ENCODE measurements at places on chromosomes 16 and 17.

- DNase-seq = no peak
Observed at GRCh38 chr16:50498431-50499155, 49.6 kb upstream of the NKD1 start.

DNA sequence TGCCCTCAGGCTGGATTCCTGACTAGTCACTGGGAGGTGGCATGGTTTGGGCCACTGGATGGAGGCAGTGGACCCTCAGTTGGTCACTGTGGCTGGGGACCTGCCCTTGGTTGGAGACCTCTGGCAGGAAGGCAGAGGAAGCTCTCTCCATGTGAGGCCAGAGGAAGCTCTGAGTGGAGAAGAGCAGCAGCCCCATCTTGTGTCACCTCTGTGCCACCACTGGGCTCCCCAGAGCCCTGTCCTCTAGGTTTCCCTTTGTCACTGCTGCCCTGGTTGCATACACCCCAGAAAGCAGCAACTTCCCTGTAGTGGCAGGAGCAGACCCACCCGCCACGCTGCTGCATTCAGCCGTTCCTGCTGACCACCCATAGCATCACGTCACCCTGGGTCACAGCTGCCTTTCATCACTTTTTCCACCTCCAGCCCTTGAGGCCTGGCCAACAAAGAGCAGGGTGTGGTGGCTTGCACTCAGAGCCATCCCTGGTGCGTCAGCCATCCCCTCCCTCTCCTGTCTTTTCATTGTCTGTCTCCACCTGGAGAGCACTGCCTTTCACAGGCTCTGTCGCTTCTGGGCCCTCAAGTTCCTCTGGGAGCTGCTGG, 11.9 kb downstream of the CTRL start:
- no peak for DNase-seq

- no peak for DNase-seq
Observed at GRCh38 chr16:84714028-84714427, 14.2 kb downstream of the USP10 start.

GRCh38 chr16:83849421-83849820, 41.6 kb downstream of the HSBP1 start:
- no peak for DNase-seq

DNA sequence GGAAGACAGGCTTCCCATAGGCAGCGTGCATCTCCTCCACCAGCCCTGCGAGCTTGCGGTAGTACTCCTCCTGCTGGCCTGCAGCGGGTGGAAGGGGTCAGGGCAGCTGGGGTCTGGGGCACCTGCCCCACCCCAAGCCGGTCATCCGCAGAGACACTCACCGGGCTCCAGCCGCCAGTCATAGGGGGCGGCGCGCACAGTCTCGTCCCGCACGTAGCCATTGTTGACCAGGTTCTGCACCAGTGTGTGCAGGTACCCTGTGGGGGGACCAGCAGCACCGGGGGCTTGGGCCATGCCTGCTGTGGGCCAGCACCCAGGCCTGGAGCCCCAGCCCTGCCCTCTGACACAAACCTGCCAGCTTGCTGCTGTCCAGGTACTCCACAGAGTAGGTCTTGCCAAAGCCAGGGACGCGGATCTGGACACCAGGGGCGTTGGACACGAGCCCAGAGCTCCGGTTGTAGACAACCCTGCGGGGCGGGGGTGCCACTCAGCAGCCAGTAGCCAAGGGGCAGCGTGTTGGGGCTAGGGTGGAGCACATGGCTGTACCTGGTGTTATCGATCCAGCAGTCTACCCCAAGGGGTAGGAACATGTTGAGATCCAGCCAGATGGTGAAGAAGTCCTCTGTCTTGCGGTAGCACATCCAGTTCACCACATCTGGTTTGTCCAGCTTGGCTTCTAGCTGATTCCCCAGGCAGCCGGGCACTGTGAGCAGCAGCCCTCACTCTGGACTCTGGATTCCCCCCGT, 1.2 kb downstream of the LCAT start:
- DNase-seq = no peak

DNA sequence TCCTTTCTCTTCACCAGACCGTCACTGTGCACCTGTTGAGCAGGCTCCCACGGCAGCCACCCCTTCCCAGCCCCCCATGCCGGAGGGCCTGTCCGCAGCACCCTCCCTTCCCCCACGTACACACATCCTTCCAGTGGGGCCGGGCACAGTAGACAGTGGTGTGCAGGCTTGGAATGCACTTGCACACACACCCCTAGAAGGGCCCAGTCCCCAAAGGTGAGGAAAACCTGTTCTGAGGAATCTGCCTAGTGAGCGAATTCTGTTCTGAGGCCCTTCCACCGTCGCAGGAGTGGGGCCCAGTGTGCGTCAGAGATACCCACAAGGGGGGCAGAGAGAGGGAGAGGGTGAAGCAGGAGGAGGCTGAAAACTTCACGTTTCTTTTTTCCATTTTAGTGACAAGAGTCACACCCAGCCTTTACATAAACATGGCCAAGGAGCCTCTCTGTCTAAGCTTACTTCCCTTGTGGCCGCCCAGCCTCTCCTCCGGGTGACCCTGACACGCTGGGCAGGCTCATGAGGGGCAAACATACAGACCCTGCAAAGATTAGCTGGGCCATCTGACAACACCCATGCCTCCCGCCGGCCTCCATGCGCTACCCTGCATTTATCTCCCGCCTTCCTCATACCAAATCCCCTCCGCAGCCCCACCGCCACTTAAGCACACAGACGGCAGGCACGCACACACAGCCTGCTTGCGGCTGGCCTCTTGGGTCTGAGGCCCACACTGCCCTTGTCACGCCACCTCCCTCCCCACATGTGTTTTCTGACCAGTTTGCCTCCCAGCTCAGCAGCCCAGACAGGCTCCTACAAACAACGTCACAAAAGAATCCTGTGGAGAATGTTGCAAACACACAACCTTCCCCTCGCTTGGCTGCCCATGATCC, 1.8 kb downstream of the ZBTB4 start:
- DNase-seq = no peak

DNA sequence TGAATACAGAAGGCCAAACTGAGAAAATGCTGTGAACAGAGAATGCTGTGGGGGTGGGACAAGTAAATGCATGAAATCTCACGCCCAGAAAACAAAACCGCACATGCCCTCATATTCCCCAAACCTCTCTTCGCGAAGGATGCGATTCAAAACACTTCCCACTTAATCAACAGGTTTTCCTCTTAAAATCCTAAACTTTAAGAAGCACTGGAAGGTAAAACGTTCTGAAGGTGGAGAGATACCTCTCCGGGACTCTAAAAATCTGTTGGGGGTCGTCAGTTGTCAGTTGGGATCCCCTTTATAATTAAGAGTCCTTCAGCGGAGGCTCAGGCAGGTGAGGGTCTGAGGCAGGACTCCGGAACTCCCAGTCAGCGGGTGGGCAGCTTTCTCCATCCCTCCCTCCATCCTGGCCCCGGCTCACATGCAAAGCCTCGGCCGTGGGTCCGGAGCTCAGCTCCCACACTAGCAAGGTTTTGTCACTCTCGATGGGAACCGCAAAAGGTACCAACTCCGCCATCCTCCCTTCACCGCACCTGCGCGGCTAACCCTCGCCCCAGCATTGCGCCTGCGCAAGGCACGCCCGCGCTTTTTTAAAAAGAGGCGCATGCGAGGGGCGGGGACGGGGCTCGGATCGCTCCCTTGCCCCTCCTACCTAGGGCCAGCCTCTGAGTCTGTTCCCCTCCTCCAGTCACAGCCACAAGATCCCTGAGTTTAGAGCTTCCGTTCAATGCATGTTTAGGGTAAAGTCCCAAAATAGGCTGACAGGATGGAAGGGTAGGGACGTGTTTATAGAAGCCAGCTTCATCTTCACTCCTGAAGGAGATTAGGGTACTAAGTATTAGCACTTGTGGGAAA, at the start of gene RDM1:
Gene RDM1, minus strand, starts transcription at position 563 of the 855 bp plus-strand sequence. Its CDS starts 46 bp downstream, at position 517.
- peak; percentile 24 for DNase-seq

- DNase-seq = no peak
Observed at GRCh38 chr17:34226011-34226743, 28.9 kb upstream of the CCL2 start.

DNA sequence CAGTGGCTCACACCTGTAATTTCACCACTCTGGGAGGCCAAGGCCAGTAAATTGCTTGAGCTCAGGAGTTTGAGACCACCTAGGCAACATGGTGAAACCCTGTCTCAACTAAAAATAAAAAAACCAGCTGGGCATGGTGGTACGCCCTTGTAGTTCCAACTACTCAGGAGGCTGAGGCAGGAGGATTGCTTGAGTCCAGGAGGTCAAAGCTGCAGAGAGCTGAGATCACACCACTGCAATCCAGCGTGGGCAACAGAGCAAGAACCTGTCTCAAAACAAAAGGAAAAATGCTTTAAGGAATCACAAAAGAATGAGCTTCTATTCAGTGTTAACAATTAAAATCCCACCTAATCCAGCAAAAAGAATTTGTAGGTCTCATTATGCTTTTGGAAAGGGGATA, 5.9 kb downstream of the PRR11 start:
- no peak for DNase-seq

GRCh38 chr16:66376577-66377305, 10.2 kb downstream of the CDH5 start:
- DNase-seq = no peak

DNA sequence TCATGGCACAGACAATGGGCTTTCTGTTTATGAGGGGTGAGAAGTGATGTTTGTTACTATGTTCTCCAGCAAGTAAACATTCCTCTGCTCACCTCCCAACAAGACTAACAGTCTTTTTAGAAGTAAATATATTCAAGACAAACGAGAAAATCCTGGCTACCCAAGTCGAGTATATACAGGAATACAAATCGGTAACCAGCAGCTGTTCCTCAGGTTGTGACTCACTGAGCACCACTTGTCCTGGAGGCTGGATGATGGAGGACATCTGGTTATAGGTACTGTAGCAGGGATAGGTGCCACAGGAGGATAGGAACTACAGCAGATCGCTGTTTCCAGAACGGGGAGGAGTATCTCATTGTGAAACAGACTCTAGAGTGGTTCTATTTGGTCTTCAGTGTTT, 5.3 kb upstream of the RPL27 start:
- DNase-seq = no peak

DNA sequence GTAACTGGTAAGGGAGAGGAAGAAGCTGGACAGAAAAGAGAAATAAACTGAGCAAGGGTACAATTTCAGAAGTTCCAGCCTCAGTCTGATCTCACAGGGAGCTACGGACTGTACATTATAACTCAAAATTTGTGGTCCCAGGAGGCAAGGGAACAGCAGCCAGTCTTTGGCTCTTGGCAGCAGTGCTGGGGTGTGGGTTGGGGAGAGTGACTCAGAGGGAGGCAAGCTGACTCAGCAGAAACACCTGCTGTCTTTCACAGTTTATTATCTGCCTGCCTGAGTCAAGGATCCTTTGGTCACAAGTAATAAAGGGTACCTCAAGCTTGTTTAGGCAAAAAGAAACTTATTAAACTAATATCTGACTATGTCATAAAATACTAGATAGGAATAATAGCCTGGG, 73.5 kb upstream of the KIF2B start:
- no peak for DNase-seq

GRCh38 chr16:65727534-65728137, 605.8 kb upstream of the CDH11 start:
- DNase-seq = no peak

DNA sequence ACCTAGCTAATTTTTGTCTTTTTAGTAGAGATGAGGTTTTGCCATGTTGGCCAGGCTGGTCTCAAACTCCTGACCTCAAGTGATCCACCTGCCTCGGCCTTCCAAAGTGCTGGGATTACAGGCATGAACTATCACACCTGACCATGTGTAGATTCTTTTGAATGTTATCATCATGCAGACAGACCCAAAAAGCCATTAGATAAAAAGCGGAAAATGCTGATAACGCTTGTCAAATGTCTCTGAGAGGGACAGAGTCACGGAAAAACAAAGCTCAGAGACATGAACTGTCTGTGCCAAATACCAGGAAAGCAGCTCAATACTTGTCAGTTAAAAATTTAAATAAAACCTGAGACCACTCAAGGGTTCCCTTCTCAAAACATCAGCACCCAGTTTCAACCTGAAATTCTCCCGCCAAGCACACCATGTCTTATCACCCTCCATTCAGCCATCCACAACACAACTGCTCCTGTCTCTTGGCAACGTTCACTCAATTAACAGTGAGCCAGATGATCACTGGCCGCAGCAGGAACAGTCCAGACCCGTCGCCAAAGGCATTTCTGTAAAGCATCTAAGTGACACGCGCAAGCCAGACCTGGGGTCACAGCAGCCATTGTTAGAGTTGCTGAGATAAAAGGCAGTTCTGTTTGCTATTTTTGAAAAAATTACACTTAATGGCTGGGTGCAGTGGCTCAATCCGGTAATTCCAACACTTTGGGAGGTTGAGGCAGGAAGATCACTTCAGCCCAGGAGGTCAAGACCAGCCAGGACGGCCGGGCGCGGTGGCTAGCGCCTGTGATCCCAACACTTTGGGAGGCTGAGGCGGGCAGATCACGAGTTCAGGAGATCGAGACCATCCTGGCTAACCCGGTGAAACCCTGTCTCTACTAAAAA, 29.7 kb downstream of the FANCA start:
- no peak for DNase-seq

GRCh38 chr16:84737192-84738011, 37.6 kb downstream of the USP10 start:
- DNase-seq = peak; percentile 57

- no peak for DNase-seq
Observed at GRCh38 chr16:48452991-48453760, 68.0 kb upstream of the SIAH1 start.

DNA sequence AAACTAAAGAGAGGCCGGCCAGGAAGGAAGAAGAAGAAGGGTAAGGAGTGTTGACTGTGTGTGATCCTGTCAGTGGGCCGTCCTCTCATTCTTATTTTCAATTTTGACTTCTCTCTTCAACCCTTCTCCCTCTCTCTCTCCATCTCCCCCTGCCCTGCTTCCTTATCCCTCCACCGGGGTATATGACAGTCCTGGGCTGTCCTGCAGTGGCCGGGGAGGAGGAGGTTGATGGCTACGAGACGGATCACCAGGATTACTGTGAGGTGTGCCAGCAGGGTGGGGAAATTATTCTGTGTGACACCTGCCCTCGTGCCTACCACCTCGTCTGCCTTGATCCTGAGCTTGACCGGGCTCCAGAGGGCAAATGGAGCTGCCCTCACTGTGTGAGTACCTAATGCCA, 5.6 kb downstream of the CHD3 start:
- DNase-seq = no peak

DNA sequence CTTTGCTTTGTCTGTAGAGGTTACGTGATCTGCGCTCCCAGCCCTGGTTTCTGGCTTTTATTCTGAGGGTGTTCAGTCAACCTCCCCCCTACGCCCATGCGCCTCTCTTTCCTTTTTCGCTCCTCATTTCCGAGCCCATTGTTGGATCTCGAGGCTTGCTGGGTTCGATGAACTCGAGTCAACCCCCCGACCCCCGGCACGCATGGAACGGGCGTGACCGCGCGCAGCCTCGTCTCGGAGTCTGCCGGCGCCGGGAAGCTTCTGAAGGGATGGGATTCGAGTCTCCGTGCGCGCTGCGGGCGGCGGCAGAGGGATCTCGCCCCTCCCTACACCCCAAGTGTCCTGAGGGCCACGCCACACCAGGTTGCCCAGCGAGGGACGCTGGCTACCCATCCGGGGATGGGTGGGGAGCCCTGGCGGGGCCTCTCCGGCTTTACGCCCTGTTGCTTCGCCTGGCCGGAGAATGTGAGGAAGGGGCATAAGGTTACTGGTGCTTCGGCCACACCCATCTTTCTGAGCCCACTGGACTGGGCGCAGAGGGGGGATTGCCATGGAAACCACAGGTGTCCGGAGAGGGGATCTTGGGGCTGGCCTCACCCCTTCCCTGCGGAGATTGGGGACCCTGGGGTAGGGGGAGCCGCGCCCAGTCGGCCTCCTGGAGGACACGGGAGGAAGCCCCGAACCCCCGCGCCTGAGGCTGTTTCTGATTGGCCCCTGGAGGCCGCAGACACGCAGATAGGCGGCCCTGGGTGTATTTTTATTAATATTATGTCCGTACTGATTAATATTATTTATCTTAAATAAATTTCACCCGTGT, 1.8 kb downstream of the MAPT start:
- no peak for DNase-seq
